Myocyte (in vitro differentiated cells): ENCODE measurements at places on chromosomes 1 and 21. TPM values are rescaled to one million over a fixed set of nuclear protein-coding genes. Genes with fewer than 3 reads are reported as not detected.

Gene CELA2B
- total RNA-seq: 0.78 and 3.7 TPM in 2 replicates

Gene MX1
- total RNA-seq: 14.0 and 22.6 TPM in 2 replicates

Gene PLA2G2D
- total RNA-seq: not detected in 2 replicates

Gene SIM2
- 6.0 and 6.9 TPM in 2 replicates for total RNA-seq

Gene OSCP1
- total RNA-seq: 9.4 and 11.4 TPM in 2 replicates

Gene ZNF593OS
- not detected in 2 replicates for total RNA-seq

Gene PRAMEF12
- total RNA-seq: not detected in 2 replicates

Gene PSRC1
- 3.6 and 4.0 TPM in 2 replicates for total RNA-seq

Gene TAS1R3
- total RNA-seq: 0.10 and 0.13 TPM in 2 replicates

Gene GSTM1
- 0.48 and 0.83 TPM in 2 replicates for total RNA-seq

Gene CIART
- 2.0 and 2.5 TPM in 2 replicates for total RNA-seq

Gene OR2T35
- total RNA-seq: not detected in 2 replicates

Gene MTX1
- 15.1 and 18.8 TPM in 2 replicates for total RNA-seq

Gene TEDDM1
- not detected in 2 replicates for total RNA-seq

Gene KIF14
- total RNA-seq: 0.19 and 0.36 TPM in 2 replicates

Gene FMOD
- 4.4 and 10.6 TPM in 2 replicates for total RNA-seq

Gene ERRFI1
- 138 and 194 TPM in 2 replicates for total RNA-seq

Gene ERG
- total RNA-seq: 1.4 TPM in 1 of 2 replicates, not detected in the other

Gene SUSD4
- total RNA-seq: 2.0 and 4.1 TPM in 2 replicates

Gene SNIP1
- total RNA-seq: 11.0 and 12.3 TPM in 2 replicates

Gene OR2T29
- not detected in 2 replicates for total RNA-seq

Gene LEMD1
- not detected in 2 replicates for total RNA-seq

Gene CD52
- total RNA-seq: not detected in 2 replicates

Gene NR5A2
- total RNA-seq: not detected in 2 replicates

Gene CFAP74
- total RNA-seq: not detected in 2 replicates

Gene INSRR
- total RNA-seq: 0.05 TPM in 1 of 2 replicates, not detected in the other

Gene FMO5
- total RNA-seq: 0.99 and 2.6 TPM in 2 replicates

Gene CLDN17
- not detected in 2 replicates for total RNA-seq

Gene ZYG11A
- total RNA-seq: 0.10 TPM in 1 of 2 replicates, not detected in the other

Gene TNFRSF18
- 0.47 TPM in 1 of 2 replicates, not detected in the other for total RNA-seq

Gene BARHL2
- not detected in 2 replicates for total RNA-seq

Gene IL10
- not detected in 2 replicates for total RNA-seq

Gene TTC22
- total RNA-seq: not detected in 2 replicates

Gene SPATA1
- total RNA-seq: 0.19 and 5.9 TPM in 2 replicates

Gene CNKSR1
- 0.36 and 0.62 TPM in 2 replicates for total RNA-seq

Gene KLF17
- total RNA-seq: not detected in 2 replicates

Gene CR1L
- not detected in 2 replicates for total RNA-seq

Gene PLA2G2F
- not detected in 2 replicates for total RNA-seq

Gene RGS16
- 5.1 and 12.1 TPM in 2 replicates for total RNA-seq

Gene NOS1AP
- 0.62 and 1.6 TPM in 2 replicates for total RNA-seq

Gene S100A7
- not detected in 2 replicates for total RNA-seq

Gene LORICRIN
- total RNA-seq: not detected in 2 replicates

Gene MTHFR
- 32.5 and 39.6 TPM in 2 replicates for total RNA-seq

Gene PCP4L1
- not detected in 2 replicates for total RNA-seq

Gene NUP210L
- 0.13 TPM in 1 of 2 replicates, not detected in the other for total RNA-seq

Gene C1orf53
- total RNA-seq: 12.4 and 12.6 TPM in 2 replicates

Gene ESRRG
- 0.16 and 1.3 TPM in 2 replicates for total RNA-seq
